ENCODE measurements at places on chromosomes 6 and 20.

GRCh38 chr20:62418709-62419487, 8.4 kb downstream of the RBBP8NL start:
- no peak for DNase-seq

GRCh38 chr20:59577809-59578435, 26.4 kb upstream of the PHACTR3 start:
- no peak for DNase-seq

GRCh38 chr6:48183811-48184605, 73.0 kb upstream of the PTCHD4 start:
- no peak for DNase-seq

DNA sequence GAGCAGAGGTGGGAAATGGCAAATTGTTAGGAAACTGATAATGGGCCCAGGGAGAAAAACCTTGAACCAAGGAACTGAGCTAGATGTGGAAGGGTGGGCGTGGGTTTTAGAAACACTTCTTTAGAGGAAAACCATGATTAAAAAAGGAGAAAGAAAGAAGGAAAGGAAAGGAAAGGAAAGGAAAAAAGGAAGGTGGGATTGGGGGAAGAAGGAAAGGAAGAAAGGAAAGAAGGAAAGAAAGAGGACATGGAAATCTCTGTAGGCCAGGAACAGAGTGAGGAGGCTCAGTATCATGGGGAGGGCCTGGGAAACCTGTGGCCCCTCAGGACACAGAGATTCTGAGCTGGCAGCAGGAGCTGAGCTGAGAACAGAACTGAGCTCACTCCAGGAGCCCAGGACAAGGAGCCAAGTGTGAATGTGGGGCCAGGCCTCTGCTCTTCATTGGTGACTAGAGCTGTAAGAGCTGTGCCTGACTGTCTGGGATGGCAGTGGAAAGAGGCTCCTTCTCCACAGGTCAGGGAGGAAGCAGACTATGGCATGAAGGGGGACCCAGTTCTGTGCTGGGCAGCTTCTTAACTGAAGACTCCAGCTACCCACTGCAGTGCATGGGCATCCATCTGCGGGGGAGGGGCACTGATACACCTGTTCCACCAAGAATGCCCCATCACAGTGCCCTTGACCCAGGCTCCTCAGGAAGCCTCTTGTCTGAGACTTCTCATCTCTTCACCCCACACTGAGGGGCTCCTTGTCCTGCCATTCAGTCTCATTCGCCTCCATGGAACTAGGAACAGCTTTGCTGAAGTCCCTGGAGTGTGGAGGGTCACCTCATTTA, 116.1 kb upstream of the BACH2 start:
- DNase-seq = no peak

DNA sequence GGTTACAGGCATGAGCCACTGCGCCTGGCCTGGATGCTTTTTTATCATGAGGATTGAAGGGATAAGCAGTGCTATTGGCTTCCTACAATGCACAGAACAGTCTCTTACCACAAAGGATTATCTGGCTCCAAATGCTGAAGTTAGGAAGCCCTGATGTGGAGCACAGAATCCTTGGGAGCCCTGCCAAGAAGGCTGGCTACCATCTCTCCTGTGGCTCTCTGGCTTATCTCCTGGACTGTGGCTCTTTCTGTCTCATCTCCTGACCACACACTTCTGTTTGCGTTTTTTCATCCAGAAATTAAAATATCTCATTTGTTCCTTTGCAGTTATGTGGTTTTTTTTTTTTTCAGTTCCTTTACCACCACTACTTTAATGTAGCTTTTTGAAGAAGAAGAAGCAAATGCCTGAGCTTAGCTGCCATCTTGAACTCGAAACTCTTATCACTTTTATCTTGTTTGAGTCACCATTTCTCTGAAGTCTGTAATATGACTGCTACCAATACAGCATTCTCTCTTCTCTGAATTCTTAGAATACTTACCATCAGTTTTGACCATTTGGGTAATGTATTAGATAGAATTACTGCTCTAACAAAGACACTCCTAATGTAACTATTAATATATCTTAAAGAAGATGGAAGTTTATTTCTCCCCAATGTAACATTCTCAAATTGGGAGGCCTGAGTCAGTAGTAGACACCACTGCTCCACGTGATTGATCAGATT, 1044.7 kb downstream of the KIF16B start:
- no peak for DNase-seq

DNA sequence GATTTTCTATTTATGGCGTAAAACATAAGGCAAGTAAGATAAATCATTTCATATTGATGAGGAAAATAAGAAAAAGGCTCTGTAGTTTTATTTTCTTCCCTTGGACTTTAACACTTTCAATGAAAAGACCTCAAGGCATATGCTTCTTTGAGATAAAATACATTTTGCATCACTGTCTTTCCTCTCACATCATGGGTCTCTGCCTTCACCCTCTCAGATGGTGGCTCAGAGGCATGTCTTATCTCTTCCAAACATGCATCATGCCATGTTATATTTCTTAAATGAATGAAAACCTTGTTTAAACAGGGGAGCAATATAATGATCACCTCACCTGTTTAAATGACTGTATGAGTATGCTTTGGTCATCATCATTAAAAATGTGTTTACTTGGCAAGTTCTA, 59.3 kb downstream of the PRL start:
- no peak for DNase-seq

GRCh38 chr6:162058281-162058875, 669.2 kb downstream of the PRKN start:
- DNase-seq = no peak

DNA sequence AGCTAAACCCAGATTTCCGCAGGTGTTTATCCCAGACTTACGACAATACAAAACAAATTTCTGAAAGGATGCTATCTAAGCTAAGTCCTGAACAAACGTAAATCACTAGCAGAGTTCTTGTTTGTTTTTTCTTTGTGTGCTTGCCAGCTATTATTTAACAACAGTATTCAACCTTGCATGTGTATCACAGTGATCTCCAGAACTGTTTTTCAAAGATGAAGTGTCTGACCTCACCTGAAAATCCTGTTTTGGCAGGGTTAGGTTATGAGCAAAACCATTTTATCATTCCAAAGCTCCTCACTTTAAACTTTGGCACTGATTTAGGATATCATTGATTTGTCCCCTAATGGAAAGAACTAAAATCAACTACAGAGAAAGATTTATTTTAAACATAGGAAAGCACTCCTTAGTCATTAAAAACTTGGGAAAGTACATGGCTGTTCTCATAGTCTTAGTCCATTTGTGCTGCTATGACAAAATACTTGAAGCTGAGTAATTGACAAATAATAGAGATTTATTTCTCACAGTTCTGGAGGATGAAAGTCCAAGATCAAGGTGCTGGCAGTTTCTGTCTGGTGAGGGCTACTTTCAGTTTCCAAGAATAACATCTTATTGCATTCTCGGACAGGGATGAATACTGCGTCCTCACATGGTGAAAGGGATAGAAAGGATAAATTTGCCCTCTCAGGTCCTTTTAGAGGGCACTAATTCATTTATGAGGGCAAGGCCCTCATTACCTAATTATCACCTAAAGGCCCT, 20.8 kb upstream of the BMP5 start:
- no peak for DNase-seq

DNA sequence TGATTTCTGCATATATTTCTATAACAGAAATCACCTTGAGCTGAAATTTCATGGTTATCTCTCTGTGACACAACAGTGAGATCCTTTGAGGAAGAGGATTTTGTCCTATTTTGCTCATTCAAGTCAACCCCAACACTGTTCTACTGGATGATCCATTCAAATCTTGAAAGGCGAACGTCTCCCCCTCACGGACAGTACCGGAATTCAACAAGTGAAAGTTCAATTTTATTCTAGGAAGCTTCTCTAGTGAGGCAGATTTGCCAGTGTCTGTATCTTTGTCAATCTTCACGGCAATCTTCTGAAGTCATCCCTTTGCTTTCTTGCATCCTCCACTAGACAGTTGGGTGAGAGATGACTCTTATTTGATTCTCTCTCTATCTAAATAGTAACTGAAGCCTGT, 91.7 kb upstream of the PDE7B start:
- no peak for DNase-seq

- DNase-seq = no peak
These were observed 81.2 kb upstream of the SASH1 start for GRCh38 chr6:148261470-148261869.

GRCh38 chr6:81451787-81452186, 300.7 kb downstream of the TENT5A start:
- no peak for DNase-seq

- no peak for DNase-seq
These were observed 6.4 kb upstream of the TXNDC5 start for GRCh38 chr6:7916959-7917358.

DNA sequence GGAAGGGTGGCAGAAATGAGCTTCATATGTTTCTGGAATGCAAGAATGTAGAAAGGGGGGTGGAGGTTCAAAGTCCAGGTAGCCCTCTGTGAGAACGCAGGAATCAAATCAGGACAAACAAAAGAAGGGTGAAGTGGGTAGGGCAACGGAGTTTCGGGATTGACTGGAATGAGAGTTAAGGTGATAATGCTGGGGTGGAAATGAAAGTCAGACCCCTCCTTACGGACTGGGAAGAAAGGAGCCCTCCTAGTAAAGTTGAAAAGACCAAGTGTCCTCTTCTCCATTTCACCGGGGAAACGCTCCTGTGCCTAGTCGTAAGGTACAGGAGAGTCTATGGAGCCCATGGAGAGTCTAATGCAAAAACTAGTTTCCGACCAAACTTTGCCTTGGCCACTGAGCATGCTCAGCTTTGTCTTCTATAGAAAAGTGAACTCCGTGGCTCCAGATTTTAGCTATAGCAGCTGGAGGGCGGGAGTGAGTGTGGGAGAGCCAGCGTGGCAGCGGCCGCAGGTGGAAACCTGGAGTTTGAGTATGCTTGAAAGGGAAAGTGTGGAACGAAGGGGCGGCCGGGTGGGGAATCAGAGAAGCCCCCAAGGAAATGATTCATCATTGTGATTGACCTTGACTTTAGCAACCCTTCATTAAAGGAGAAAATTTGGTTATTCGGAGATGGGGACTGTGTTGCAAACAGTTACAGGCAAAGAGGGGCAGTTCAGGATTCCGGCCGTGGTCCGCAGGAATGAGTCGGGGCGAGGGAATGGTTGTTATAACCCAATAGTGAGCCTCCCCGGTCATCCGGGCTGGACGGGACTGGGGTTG, 1.3 kb upstream of the LRRC1 start:
- DNase-seq = peak; percentile 15

DNA sequence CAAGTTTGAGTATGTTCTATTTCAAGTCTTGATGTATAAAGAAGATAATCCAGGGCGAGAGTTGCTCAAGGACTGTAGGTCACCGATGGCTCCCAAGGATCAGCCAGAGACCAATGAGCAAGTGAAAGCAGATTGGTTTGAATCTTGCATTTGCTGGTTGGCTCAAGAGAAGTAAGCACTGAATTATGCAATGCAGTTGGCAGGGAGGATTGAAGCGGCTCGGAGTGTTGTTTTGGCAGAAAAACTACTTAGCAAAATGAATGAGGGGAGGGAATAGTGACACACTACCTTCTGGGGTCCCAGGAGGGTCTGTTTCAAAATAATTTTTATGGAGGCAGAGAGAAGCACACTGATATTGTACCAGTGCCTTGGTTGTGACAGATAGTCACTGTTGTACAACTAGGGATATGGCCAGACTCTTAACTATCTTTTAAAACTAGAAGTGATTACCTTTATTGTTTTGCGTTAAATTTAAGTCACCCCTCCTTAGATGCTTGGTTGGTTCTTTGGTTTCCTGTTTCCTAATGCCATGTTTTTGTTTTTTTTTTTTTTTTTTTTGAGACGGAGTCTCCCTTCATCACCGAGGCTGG, 15.7 kb downstream of the SASH1 start:
- peak; percentile 57 for DNase-seq

GRCh38 chr20:34896086-34896621, 19.7 kb downstream of the ACSS2 start:
- no peak for DNase-seq

GRCh38 chr6:20312606-20313005, 89.1 kb upstream of the E2F3 start:
- DNase-seq = peak; percentile 12

GRCh38 chr6:108632441-108632840, 71.7 kb downstream of the FOXO3 start:
- no peak for DNase-seq

- DNase-seq = no peak
These were observed 96.7 kb downstream of the FYN start for GRCh38 chr6:111776236-111777221.

DNA sequence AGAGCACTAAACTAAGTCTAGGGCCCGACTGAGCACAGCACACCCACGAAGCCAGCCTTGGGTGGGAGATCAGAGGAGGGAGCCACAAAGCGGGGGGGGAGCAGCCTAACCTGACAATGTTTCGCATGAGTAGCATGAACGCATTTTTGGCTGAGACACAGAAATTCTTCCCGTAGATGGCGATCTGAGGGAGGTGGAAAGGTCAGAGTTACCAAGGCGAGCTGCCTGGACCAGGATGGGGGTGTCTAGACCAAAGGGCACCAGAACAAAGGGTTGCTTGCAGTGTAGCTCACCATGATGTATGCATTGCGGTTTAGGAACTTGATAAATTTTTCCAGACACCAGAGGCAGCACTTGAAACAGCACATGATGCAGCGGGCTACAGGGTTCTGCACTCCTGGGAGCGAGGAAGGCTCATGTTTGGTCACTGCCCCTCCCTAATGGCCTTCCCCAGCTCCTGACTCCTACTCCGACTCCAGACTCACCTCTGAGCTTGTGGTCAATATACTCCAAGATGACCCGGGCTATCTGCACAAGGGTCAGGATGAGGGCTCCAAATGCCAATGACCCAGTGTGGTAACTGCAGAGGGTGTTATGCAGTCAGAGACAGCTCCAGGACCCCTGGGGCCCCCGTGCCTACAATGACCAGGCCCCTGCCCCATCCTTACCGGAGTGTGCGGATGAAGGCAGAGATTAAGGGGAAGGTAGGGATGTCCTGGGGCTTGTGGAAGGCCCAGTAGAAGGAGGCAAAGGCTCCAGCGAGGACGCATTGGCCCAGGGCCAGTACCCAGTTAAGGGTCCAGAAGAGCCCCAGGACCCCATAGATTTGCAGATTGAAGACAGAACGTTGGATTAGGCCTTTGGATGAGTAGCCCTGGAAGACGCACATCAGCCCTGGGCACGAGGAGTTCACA, 2.8 kb upstream of the NEU1 start:
- DNase-seq = no peak

DNA sequence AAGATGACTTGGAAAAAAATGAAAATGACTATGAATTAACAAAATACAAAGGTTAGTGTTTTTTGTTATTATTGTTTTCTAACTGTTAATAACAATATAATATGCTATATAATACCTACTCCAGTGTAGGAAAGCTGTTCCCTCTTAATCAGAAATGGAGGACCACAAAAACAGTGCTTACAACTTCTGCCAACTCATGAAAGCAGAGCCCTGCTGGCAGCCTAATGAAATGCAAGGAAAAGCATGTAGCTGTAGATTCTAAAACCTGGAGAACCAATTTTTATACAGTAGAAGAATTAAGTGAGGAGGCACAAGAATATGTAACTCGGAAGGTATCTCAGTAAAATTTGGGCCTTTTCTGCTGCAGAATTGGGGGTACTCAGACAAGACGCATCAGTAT, 29.4 kb downstream of the PHIP start:
- peak; percentile 27 for DNase-seq
